ENCODE measurements at places on chromosomes 2 and 18.

- no peak for DNase-seq
Measured at GRCh38 chr18:10035281-10035991, 121.6 kb downstream of the VAPA start.

DNA sequence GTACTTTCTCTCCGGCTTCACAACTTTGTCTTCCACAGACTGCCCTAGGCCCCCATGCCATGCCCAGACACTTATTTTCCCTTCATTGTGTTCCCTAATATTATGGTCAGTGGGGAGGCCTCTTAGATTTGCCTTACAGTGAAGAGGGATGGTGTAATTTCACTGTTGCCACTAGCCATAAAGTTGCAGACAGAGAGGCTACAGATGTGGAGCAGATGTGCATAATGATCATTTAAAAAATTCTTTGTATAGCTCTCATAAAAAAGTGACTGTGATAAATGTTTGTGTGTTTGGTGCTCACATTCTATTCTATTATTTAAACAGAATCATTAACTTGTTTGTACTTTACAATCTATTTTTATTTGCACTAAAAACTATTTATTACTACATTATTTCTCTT lies 67.5 kb upstream of the FN1 start:
- no peak for DNase-seq

GRCh38 chr2:174764280-174765255 lies at the start of gene CHRNA1:
Gene CHRNA1, minus strand, starts transcription at chr2:174764472. Its CDS starts 78 bp downstream, at chr2:174764394.
- DNase-seq, result no peak

DNA sequence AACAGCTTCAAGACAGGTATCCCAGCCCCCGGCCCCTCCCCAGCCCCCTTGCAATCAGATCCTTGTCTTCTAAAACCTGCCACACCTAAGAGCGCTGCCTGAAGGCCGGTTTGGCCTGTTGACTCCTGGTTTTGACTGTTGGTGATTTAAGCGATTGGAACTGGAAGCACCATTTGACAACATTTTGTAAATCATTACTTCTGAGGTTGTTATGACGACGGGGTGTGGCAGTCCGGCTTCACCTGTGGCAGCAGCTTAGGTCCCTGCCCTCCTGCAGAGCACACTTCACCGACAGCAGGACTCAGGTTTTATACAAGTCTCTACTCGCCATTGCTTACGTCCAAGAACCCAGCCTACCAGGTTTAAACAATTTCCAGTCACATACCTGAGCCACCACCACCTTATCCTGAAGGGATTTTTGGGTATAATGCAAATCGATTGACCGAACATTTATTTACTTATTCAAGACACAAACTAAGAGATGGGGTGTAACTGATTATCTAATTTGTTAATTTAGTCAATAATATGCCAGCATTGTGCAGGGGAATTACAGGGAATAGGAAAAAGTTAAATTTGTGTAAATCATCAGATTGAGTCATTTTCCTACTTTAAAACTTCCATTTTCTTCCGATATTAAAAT lies 707 bp upstream of the DGUOK start:
- no peak for DNase-seq

DNA sequence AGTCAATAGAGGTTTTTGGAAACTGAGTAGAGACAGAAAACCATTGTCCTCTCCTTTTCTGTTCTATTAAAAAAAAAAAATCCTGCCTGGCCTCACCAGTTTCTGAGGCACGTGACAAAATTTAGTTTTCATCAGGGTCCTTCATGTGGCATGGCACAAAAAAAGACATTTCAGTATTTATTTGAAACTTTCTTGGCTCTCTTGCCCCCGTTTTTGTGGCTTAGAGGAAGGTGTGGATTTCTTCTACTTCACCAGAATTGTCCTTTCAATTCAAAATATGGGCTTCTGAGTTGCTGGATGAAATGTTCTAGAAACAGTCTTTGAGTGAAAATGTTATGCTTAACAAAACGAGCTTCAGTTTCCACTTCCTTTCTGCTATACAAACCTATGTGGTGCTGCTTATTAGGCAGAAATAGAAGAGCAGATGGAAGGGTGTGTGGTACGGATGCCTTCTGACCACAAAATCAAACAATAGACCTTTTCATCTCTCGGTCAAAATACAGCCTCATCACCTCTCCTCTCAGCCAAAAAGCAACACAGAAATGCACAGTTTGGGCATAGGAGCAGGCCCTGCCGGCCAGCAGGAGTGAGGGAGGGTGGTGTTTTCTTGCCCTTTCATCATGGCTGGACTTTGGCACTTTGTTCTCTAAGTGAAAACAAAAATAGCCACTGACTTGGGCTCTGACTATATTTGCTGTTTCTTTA lies 89.2 kb downstream of the SH3RF3 start:
- DNase-seq, result no peak

DNA sequence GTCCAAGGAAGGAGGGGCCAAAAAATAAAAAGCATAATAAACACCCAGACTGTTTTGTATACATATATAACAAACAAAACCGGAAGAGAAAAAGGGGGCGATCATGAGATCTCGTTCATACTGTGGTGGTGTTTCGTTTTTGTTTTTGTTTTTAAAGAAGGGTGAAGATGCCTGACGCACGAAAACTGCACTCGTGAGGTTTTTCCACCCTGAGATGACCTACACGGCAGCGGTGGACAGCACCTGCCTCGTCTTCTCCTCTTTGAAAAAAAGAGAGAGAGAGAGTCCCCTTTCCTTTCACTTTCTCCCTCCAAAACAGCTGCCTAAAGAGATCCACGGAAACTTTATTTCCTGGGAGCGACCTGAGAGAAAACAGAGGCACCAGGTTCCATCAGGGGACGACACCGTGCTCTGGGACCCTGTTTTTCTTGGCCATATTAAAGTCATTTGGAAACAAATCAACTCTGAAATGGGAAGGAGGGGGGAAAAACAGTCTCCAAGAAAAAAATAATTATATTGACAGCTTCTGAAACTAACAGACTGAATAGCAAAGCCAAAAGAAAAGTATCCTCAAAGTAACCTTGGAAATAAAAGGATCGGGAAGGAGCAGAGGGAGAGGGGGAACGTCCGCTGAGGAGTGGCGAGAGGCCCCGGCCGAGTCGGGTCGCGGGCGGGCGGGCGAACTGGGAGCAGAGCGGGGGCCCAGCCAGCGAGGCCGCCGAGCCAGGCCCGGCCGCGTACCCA lies 3.5 kb downstream of the POU3F3 start:
- DNase-seq, result no peak

- DNase-seq, result no peak
Measured at GRCh38 chr2:177728399-177728765, 335.8 kb downstream of the AGPS start.
